ENCODE measurements at places on chromosomes 2 and 18.

- no peak for DNase-seq
Observed at GRCh38 chr2:196361606-196362326, 190.4 kb upstream of the STK17B start.

- no peak for DNase-seq
Observed at GRCh38 chr2:193153576-193153975, 958.8 kb upstream of the TMEFF2 start.

- no peak for DNase-seq
Observed at GRCh38 chr2:127000937-127001336, 102.2 kb downstream of the TEX51 start.

DNA sequence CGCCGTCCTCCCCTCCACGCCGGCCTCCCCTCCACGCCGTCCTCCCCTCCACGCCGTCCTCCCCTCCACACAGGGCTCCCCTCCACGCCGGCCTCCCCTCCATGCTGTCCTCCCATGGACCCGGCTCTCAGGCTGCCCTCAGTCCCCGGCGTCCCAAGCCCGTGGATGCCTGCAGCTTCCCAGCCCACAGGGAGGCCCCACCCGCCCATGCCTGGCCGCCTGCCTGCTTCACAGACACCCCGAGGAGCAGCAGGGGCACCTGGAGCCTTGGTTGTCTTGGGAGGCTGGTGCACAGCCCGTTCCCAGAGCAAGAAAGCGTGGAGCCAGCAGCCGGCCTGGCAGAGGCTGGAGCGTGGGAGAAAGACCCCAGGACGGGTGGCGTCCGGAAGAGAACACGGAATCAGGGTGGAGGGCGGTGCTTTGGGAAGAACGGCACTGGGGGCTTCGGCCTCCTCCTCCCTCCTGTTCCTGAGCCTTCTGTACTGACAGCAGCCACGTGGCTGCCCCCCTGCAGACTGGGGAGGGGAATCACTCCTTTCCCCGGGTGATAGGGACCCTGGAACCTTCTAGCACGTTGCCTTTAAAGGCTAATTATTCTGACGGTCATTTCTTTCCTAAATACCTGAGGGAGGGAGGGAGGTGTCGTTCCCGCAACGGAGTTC, 26.2 kb upstream of the KCNG2 start:
- no peak for DNase-seq

DNA sequence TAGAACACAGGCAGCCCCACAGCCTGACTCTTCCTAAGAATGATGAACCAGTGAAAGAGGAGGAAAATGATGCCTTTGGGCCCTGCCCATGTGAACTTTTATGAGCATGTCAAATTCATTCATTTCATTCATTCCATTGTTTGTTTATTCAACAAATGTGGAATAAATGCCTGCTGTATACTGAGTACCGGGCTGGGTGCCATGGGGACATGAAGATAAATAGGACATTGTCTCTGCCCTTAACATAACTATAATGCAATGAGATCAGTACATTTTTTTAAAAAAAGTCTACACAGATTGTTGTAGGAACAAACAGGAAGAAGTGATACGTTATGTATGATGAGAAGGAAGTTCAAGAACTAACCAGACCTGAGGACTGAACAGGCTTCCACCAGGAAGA, 14.7 kb downstream of the MREG start:
- DNase-seq, result no peak

DNA sequence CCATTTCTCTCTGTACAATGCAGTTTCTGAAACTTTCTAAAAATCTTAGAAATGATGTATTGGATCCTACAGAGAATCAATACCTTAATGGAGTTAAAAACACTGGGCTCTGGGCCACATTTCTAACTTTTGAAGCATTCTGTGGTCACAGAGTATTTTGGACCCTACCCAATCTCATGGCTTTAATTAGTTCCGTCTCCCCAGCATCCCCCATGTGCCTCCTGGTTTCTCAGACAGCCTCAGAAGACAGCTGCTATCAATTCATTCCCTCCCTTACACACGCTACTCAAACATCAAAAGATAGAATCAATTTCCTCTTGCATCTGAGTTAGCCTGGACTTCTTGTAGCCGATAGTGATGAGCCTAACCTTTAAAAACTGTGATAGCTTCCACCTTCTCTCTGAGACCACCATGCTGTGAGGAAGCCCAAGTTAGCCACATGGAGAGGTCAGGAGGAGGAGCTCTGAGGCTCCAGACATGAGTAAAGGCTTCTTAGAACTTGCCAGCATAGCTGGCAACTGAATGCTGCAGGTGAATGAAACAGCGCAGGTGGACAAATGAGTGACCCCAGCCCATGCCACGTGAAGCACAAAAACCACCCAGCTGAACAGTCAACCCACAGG, 10.4 kb downstream of the ADCY3 start:
- DNase-seq, result no peak

- DNase-seq, result no peak
Observed at GRCh38 chr2:173496746-173497145, 142.1 kb downstream of the CDCA7 start.

DNA sequence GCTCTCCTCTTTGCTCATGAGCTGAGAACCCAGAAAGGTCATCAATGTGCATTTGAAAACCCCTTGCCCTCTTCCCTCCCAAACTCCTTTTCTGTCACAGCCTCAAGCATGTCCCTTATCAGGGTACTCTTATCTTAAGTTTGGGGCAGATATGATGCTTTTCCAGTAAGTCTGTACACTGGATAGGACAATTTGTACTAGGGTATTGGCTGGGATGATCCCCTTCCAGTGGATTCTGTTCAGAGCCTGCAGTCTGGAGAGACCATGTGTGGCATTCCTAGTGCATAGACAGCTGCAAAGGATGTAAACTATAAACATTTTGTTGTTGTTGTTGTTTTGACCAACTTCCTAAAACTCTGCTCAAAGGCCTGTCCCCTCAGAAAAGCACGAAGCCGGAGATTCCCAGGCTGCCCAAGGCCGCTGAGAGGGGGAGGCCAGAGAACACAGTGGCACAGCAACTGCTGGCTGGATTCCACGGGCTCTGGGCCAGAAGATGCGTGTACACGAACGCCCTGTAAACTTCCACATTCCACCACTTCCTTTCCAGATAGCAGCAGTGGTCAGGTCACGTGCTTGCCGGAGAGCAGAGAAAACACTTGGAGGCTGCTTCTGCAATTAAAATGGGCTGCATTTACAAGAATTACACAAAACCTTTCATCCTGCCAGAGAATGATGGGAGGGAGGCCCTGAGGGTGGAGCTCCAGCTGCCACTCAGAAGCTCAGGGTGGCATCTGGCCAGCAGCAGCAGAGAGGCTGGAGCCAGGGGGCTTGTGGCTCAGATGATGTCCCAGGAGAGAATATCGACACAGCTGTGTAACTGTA, 42.1 kb downstream of the BMP10 start:
- peak; percentile 89 for DNase-seq

DNA sequence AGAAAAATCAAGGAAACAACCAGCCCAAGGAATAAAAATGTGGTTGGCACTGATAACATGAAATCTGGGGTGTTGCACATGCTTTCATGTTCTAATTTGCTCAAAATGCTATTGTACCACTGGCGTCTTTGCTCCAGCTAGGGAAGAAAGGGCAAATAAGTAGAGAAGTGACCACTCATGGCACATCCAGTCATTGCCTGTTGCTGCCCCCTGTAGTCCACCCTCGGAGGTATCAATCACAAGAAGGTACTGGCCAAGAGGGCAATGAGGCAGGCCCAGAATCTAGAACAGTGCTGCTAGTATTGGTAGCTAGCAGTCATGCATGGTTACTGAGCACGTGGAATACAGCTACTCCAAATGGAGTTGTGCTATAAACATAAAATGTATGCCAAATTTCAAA, 213.4 kb downstream of the CDCA7 start:
- DNase-seq, result no peak

DNA sequence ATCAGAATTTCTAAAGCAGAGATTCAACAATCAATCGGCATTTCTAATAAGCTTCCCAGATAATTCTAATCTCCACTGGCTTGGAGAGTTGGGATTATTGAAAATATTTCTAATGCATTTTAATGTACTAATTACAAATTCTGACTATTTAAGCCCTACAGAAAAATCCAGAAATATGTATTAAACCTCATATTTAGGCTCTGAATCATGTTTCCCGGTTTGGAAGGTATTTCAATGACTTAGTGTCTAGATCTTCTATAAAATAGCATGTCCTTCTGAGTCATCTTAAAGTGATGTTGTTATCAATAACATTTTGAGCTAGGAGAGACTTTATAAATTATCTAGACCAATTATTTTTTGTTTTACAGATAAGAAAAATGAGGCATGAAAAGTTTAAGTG, 258.8 kb upstream of the NRXN1 start:
- DNase-seq, result no peak

DNA sequence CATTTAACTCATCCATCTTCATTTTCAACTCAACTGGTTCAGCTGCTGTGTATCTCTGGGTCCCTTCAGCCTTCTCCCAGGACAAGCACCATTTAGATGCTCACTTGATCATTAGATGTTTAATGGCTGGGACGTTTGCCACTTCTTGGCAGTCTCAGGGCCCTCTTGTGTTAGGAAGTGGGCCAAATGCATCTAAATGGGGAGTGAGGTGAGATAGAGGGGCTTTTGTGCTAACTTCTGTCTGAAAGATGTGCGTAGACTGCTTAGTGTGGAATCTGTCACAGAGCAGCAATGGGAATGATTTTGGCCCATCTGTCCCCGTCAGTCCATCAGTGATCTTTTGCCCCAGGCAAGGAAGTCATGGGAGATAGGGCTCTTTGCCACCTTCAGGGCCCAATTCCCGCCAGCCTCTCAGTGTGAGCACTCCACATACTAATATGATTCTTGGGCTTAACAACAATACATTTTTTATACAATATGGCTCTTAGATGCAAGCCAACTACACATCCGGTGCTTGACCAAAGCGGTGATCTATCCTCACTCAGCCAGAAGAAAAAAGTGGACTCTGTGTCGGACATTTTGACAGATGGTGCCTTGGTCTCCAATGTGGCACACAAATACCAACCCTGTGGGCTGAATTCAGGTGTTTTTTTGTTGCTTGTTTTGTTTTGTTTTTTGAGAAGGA, 95.7 kb upstream of the EPC2 start:
- DNase-seq, result no peak

DNA sequence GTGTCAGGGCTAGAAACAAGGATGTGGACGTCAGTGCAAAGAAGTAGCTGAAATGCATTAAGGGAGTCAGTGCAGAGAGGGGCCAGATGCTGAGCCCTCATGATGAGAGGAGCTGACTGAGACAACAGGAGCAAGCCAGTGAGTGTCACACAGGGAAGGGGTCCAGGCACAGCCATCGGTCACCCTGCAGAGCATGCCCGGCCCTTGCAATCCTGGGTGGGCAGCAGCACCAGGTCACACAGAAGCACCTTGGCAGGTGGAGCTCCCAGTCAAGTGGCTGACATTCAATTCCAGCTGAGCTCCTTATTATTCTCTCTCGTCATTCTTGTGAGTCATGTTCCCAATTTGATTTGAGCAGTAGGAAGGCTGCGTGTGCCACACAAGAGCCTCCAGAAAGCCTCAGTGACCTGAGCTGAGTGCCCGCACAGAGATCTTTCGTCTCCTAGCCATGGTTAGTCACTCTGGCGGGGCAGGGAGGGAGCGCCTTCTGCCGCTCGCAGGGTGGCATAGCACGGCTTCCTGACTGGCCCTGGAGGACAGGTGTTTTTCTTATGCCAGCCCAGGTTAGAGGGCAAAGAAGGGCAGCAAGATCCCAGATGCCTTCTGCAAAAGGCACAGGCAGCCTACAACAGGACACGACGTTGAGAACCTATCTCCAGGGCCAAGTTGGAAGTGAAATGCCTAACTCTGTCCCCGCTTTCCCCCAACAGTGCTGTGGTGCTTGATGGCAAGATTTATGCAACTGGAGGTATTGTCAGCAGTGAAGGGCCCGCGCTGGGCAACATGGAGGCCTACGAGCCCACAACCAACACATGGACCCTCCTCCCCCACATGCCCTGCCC, 220.9 kb downstream of the ATAD2B start:
- DNase-seq, result no peak

GRCh38 chr18:76881744-76882143, 59.4 kb downstream of the ZNF236 start:
- DNase-seq, result no peak

DNA sequence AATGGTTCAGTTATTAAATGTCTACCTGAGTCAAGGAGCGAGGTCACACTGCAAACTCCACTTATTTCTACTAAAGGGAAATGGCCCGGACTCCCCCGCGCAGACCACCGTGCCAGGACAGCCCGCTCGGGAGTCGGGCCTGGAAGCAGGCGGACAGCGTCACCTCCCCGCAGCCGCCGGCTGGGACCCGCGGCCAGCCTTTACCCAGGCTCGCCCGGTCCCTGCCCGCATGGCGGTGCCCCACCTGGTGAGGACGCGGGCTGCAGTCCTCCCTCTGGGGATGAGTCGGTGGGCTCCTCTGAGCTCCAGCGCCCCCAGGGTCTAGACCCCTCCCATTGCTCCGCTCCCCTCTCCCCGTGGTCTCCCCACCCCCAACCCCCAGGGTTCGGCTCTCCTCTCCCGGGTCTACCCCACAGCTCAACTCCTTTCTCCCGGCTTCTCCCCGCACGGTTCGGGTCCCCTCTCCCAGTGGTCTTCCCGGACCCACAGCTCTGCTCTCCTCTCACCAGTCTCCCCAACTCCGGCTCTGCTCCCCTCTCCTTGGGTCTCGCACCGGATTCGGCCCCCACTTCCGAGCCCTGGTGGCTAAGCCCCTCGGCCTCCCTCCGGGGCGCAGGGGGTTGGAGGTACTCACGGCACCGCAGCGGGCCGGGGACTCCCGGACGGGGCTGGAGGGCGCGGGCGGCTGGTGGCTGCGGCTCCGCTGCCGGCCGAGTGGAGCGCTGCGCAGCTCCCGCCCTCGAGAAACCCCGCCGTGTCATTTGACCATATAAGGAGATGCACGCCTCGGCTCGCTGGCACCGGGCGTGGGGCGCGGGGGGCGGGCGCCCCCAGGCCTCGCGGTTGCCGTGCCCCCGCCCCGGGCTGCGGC, at the start of gene FHL2:
Gene FHL2, minus strand, starts transcription at position 716 of the 871 bp plus-strand sequence. CDS start 12,535 bp downstream, outside the sequence.
- no peak for DNase-seq

- no peak for DNase-seq
Observed at GRCh38 chr2:197075281-197075680, 148.8 kb upstream of the PGAP1 start.

DNA sequence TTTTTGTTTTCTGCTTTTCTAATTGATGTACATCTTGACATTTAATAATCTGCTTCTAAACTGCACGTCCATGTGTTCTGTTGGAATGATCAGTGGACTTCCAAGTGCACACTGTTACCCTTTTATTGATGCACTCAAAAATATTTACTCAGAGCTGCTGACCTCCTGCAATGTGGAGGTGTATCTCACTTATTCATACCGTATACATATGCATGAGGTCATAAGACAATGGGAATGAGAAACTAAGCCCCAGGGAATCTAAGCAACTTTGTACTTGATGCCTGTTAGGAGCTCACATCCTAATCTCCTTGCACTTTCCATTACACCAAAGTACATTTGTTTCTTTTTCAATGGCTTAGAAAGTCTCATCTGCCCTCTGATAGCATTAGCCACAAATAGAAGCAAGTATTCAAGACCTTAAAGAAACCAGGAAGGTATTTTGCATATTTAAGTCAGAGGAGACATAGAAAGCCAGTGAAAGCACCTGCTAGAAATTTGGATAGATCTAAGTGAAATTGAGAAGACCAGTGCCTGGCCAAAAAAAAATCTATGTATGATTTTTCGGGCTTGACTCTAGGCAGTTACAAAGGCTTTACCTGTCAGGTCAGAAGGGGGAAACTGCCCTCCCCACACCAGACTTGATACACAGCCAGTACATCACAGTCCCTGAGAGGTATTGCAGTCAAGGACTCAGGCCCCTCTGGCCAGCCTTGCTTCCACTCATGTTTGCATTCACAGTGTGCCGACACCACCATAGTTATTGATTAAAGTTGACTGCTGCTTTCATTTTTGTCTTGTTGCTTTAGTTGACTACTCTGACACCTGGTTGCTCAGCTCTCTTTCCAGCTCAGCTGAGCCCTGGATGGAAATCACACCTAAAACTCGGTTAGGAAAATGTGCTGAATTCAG, 391.7 kb upstream of the CYRIA start:
- no peak for DNase-seq

GRCh38 chr2:30074023-30074422, 72.8 kb upstream of the YPEL5 start:
- DNase-seq, result no peak

Measured in SIG-M5 (cell line).